ENCODE measurements at places on chromosomes 4 and X.
A peak's percentile ranks its signal among the peaks of the same experiment; 100 is the strongest.

- no peak for DNase-seq
Measured at GRCh38 chr4:89992744-89993143, 98.1 kb downstream of the MMRN1 start.

GRCh38 chr4:130183096-130183495, 1087.1 kb downstream of the C4orf33 start:
- no peak for DNase-seq

- DNase-seq, result no peak
Measured at GRCh38 chr4:4662230-4662629, 120.4 kb upstream of the STX18 start.

GRCh38 chrX:134931550-134931949, 59.2 kb upstream of the SMIM10 start:
- no peak for DNase-seq

- no peak for DNase-seq
Measured at GRCh38 chrX:115972717-115973116, 197.8 kb upstream of the AGTR2 start.

- peak; percentile 48 for DNase-seq
Measured at GRCh38 chr4:156476359-156476758, 495.2 kb downstream of the PDGFC start.

- DNase-seq, result no peak
Measured at GRCh38 chr4:187235456-187236170, 512.0 kb upstream of the FAT1 start.

Data from keratinocyte (primary cell).